ENCODE measurements at places on chromosomes 4 and X.

DNA sequence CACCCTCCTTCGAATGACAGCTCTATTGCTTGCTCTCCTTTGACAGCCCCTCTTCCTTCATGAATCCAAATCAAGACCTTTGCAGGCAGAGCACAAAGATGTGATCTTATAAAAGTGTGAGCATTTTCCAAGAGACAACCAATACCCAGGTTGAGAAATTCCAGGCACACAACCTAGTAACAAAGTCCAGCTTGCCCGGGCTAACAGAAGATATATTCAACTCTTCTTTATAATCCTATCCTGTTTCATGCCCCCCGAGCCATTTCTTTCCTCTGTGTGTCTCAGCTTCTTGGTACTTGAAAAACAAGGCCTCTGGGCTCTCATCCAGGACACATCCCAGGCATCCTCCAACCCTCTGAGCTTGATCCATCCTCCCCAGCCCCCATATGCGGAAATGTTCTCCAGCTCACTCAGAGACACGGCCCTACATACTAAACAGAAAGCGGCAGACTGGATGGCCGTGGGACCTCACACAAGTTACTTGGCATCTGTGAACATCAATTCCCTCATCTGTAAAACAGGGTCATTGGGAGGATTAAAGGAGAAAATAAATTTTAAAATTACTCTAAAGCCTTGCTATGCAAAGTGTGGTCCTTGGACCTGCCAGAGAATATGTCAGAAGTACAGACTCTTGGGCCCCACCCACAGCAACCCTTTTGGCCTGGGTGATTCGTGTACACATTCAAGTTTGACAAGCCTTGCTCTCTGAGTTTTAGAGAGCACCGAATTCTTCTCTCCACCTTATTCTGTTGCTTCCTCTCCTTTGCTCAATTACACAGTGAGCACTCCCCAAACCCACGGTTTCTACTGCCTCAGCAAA, 627.0 kb downstream of the BCOR start:
- DNase-seq, result no peak

DNA sequence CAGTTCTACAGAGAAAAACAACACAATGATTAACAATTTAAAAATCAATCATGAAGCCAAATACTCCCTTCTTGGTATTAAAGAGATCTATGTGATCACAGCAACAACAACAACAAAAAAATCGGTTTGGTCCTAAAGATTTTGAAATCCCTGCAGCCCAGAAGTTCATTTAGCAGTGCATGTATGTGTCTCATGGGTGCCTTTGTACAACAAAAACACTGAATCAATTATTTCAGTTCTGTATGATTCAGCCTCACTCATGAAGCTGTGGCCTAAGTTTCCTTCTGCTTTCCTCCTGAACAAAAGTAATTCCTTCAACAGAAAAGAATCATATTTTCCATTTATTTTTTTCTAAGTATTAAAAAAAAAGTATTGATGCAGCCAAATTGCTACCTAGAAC, 393.4 kb upstream of the NDST3 start:
- DNase-seq, result no peak

- no peak for DNase-seq
These were observed 13.8 kb downstream of the CENPC start for GRCh38 chr4:67531379-67531962.

DNA sequence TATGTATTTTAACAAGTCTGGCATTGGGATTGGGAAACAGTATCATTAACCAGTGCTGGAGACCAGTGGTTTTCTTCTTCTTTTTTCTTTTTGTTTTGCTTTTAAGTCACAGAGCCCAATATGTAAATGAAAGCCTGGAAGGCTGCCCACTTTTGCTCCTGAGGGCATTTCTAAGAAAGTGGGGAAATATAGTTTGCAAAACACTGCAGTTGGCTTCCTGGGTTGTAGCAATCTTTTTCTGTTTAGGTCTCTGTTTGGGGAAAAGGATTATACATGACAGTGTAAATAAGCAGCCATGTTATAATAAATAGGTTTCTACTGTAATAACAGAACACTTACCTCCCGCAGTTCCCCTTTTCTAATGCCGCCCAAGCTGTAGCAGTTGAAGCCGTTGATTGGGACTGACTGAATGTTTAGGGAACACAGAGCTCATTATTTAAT, 105.5 kb downstream of the TMEM164 start:
- DNase-seq, result no peak

GRCh38 chr4:121213940-121214339, 49.8 kb upstream of the TNIP3 start:
- no peak for DNase-seq

- DNase-seq, result no peak
These were observed 178.0 kb downstream of the MGST2 start for GRCh38 chr4:139843641-139844040.

DNA sequence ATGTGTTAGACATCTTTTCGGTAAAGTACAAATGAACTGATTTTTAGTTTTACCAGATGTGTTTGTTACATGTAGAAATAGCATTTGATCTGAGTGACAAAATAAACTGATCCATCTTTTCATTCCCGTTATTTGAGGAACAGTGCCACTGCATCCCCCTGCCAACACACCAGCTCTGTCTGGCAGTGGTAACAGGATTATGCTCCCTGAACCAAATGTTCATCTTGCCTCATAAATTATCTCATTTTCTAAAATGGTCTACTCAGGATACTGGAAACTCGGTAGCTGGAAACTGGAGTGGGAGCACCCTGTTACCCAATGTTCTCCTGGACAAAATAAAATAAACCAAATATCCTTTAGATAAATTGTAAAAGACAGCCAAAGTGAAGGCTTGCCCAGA, 171.6 kb downstream of the FAT4 start:
- no peak for DNase-seq

- no peak for DNase-seq
These were observed 24.8 kb downstream of the CYTL1 start for GRCh38 chr4:4994312-4995097.

DNA sequence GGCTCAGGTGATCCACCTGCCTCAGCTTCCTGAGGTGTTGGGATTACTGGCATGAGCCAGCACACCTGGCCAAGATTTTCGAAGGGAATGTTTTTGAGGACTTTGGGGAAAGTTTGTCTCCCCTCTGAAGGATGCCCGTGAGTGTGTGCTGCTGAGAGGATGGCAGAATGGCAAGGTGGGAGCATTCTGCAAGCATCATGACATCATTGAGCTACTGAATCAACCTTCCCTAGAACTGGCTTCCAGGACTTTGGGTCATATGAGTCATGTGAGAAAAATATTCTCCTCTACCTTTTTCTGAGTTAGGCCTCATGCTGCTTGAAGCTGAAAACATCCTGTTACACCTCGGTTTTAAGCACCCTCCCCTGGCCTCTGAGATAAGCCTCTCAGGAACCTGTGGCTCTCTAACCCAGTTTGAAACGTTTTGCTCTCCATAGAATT, 31.0 kb downstream of the TMEM131L start:
- DNase-seq, result no peak

DNA sequence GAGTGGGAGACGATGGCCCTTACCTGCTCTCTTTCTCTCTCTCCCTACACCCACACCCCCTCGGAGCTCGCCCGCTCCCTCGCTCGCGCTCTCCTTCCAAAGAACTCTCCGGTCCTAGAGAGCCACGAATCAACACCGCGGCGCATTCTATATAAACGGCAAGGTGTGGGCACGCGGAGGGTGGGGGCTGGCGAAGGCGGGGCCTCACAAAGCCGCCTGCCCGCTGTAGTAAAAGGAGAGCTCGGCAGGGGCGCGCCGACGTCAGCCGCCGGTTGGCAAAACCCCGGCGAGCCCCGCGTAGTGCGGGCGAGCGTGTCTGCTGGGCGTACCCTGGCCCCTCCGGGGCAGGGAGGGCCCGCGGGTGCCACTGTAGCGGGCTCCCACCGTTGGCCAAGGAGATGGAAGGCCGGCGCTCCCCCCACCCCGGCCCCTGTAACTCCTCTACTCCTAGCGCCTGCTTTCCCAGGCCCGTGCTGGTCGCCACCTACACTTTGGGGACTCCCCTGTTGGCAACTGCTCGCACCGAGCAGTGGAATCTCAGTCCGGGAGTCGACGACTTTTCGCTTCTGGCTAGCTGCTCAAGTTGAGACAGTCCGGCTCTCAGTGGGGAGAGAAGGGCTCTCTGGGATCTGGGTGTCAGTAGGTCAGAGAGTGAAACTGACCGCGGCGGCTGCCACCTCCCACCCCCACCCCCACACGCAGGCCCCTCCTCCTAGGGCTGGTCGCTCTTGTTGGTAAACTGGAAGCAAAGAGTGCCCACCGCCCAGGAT, 325.5 kb upstream of the F9 start:
- peak; percentile 53 for DNase-seq

DNA sequence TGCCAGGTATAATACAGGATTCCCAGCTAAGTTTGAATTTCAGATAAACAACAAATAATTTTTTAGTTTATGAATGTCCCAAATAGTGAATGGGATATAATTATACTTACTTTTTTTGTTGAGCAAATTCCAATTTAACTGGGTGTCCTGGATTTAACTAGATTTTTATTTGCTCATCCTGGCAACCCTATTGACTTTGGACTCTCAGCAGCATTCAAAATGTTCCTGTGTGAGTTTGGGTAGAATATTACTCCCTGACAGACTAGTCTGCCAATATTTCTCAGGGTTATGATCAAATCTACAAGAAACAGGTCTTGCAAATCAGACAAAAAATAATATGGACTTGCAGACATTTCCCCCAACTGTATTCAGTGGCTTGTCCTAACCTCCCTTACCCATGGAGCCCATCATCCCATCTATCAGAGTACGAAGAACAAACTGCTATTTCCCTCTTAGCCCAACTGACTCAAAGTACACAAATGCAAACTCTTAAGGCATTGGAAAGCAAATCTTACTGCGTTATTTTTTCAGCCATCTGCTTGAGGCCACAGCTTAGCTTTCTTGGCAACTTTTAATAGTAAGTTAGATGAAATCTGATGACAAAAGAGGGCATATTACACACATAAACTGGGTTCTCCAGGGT, 20.7 kb downstream of the SETD7 start:
- no peak for DNase-seq

GRCh38 chr4:108117418-108118182, 51.1 kb downstream of the LEF1 start:
- DNase-seq, result no peak

- DNase-seq, result no peak
These were observed 21.0 kb downstream of the MAOA start for GRCh38 chrX:43676971-43677572.

GRCh38 chrX:14546190-14546589, 16.9 kb downstream of the GLRA2 start:
- peak; percentile 10 for DNase-seq

- no peak for DNase-seq
These were observed 270.8 kb upstream of the FGF13 start for GRCh38 chrX:138982365-138982764.

DNA sequence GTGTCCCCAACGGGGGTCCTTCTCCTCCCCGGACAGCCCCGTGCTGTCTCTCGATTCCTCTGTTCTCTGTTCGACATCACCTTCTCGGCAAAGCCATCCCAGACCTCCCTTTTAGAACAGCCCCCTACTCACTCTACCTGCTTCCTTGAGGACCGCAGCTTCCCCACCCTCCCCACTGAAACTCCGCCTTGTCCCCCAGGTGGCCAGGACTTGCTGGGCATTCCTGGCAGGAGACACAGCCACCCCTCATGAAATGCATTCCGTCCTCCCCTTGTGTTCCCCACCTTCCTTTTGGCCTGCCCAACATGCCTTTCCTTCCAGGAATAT, 34.8 kb upstream of the GPR78 start:
- no peak for DNase-seq

- no peak for DNase-seq
These were observed 17.6 kb downstream of the LNX1 start for GRCh38 chr4:53573696-53574095.

DNA sequence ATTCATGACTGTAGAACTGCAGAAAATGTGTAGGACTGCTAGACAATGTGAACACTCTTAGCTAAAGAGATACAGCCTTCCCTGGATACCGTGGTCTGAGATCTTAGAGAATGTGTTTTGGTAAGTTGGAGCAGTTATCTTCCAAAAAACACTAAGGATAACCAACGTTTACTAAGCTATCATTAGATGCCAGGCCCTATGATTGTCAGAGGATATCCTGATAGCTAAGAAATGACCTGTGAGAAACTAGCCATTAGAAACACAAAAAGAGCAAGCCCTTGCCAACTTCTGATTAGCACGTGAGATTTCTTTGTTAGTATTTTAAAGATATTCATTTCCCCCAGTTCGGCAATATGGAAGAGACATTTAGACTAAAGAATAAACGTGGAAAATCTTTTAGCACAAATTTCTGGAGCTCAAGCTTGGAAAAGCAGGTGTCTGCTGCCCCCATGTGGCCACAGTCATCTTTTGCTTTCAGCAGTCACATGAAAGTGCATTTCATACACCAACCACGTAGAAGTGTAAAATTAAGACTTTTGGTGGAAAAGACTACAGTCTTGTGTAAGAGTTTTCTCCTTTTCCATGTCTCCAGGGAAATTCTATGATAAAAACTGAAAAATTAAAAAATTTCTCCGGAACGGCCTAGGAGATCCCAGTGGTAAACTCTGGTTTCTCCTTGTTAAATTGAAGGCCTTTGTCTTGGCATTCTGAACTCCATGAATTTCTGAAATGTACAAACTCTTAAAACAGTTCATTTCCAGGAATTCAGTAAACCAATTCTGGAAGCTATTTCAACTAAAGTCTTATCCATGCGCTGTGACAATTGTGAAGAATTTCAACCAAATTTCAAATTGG, 136.4 kb downstream of the ZNF674 start:
- DNase-seq, result no peak

DNA sequence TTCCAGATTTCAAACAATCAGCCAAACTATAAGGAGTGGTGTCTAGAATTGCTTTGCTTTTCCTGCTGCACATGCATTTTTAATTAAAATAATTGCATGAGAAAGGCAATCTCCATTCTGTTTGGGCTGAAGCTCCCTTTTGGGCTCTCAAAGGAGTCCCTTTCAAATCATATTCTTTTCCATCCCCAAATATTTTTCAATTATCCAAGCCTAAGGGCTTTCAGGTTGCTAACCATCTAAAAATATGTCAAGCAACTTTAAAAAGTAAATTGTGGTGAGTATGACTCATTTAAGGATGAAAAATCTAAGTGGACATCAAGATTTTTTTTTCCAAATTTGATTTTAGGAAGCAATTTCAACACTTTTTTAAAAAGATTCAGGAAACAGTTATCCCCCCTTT, 28.4 kb downstream of the PIR start:
- no peak for DNase-seq

GRCh38 chr4:143351774-143352451, 15.2 kb downstream of the GAB1 start:
- DNase-seq, result peak; percentile 86

GRCh38 chr4:105181259-105181658, 34.6 kb downstream of the TET2 start:
- no peak for DNase-seq

DNA sequence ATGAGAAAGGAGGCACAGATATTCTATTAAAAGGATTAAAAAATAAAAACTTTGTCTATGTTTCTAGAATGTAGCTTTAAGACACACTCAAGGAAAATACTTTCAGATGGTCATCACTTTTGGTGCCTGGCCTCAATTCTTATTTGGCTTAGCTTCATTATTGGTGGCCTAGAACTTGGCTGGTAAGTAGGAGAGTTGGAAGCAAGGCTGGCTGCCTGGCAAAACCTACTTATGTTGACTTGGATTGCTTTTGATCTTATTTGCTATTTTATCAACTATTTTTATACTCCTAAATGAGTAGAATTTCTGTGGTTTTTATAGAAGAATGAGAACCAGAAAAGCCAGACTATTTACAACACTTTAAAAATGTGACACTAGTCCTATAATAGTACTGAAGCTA, 35.3 kb upstream of the JADE3 start:
- DNase-seq, result no peak

GRCh38 chrX:142804085-142804484, 221.6 kb upstream of the SPANXN4 start:
- no peak for DNase-seq
